ENCODE measurements at places on chromosomes 6 and 20. TPM values are rescaled to one million over a fixed set of nuclear protein-coding genes. Genes with fewer than 3 reads are reported as not detected.

GRCh38 chr6:113857556-113858479, 673 bp downstream of the MARCKS start:
- peak; percentile 49 for DNase-seq

GRCh38 chr6:118895859-118896258, 1.9 kb downstream of the ASF1A start:
- no peak for DNase-seq

DNA sequence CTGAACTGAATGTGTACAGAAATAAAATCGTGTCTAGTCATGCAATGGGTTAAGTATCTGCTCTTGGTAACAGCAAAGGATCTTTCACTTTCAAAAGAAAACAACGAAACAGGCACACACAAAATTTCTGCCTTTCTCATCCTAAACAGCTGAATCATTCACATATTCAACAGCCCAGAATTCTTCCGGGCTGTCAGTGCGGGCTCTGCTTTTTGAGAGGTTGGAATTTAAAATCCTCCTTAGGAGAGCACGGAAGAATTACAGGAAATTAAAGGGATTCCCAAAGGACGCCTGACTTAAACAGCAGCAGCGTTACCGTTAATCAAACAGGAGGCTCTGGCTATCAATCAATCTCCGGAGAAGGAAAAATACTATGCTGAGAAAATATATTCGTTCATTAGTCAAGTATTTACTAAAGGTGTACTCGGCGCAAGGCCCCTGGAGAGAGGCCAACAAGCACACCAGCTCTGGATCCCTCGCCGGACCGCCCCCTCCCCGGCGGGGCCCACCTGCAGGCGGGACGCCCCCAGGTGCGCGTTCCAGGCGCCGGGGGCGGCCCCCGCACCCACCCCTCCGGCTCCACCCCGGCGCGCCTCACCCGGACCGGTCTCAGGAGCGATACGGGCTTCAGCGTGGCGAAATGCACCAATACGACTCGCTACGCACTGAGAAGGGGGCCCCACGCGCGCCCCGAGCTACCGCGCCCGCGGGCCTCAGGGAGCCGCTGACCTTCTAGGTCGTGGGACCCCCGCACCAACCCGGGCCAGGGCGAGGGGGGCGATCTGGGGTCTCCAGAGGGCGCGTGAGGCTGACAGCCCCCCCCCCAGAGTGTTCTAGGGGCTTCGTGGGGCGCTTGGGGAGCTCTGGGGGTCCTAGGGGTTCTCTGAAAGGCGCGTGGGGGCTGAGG, 1.0 kb downstream of the NAPB start:
- no peak for DNase-seq

DNA sequence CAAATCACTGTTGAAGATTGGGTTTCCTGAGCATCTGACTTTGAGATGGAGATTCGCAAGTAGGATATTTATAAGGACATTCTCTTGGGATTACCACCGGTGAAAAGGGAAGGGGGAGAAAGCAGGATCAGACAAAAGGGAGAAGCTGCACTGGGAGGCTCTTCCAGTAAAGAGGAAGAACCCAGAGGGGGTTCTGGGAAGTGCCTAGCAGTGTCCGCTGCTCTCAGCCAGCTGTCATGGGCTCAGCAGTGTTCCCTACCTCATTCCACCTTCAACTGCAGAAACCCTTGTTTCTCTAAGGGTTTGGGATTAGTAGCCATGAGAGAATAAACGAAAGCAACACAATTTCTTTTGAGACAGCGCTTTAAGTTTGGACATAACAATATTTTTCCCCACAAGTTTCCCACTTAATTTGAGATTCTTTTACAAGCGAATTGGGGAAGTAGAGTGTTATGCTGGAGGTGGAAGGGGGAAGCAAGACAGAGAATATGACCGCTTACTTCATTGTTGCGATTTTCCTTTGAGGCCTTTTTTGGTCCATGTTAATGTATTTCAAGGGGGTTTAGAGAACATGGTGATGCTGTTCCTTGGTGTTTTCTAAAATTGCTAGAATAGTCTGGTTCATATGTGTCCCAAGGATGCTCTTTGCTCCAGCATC, 154.5 kb upstream of the SCGN start:
- no peak for DNase-seq

DNA sequence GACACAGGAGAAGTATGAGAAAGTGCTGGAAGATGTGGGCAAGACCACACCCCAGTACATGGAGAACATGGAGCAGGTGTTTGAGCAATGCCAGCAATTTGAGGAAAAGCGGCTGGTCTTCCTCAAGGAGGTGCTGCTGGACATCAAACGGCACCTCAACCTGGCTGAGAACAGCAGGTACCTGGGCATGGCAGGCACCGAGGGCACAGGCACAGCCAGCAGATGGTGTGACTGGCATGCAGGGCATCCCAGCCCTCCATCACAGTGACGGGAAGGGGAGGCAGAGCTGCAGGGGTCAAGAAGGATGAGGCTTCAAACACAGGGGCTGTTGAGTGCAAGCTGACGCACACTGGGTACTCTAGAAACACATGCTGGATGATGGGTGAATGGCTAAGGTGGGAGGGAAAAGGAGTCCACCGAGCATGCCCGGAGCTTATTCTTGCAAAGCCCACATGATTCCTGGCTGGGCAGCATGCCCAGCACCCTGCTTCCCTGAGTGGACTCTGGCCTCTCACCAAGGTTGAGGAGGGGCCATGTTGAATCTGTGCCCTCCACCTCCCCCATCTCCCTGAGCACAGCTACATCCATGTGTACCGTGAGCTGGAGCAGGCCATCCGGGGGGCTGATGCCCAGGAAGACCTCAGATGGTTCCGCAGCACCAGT, 26.3 kb downstream of the SPDEF start:
- DNase-seq, result no peak

- DNase-seq, result no peak
Measured at GRCh38 chr6:37783025-37783855, 36.3 kb upstream of the ZFAND3 start.

- DNase-seq, result no peak
Measured at GRCh38 chr20:10328897-10329255, 105.1 kb downstream of the MKKS start.

GRCh38 chr20:63331741-63332400, 29.3 kb downstream of the CHRNA4 start:
- no peak for DNase-seq

DNA sequence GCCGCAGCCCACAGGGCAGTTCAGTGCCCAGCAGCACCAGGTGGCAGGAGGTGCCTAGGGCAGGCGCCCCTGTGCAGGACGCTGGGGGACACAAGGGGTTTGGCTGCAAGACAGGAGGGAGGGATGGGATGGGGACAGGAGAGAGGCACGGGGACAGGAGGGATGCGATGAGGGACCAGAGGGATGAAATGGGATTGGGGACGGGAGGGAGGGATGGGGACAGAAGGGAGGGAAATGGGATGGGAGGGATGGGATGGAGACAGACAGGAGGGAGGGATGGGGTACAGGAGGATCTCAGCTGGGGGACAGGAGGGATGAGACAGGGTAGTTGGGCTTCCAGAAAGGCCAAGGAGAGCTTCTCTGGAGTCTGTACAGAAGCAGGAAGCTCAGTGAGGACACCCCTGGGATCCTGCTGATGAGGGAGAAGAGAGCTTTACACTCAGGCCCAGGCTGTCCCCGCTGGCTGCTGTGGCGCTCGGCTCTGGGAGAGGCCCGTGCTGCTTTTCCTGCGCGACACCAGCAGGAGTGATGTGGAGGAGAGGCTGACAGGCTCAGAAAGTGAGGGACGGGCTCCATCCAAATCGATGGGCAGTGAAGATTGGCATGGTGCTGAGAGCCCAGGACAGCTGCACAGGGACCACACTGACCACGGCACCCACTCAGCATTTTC, 400.8 kb downstream of the SMOC2 start:
- DNase-seq, result no peak

GRCh38 chr20:51022803-51023616, at the start of gene KCNG1:
KCNG1 (minus strand) TSS chr20:51023107; CDS start chr20:51010338, 12,769 bp downstream.
- DNase-seq, result no peak

DNA sequence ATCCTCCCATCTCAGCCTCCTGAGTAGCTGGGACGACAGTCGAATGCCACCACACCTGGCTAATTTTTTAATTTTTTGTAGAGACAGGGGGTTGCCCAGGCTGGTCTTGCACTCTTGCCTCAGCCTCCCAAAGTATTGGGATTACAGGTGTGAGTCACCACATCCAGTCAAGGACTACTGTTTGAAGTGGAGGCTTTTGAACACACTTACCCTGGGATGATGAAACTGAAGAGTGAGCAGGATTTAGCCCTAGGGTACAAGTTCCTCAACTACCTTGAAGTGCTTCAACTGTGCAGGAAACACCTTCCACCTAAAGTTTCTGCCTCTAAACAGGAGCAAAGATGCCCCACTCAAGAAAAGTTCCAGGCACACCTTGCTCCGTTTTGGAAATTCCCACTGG, 15.7 kb upstream of the PARD6B start:
- DNase-seq, result no peak

DNA sequence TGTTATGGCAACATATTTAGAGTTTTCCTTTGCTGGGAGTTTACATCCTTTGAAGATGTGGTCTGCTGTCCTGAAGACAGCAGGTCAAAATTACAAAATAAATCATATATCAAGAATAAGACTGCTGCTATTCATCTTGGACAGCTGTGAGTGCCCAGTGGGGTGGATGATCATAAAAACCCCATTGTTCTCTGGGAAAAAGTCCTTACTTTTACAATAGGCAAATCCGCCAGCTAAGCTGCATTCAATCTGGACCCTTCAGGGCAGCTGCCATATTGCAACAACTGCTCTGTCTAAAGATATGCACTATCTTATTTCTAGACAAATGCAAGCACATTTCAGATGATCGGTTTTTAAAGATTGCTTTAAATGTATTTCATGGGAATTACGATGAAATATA, 19.4 kb downstream of the CASS4 start:
- DNase-seq, result no peak

- no peak for DNase-seq
Measured at GRCh38 chr20:25514747-25515340, 70.5 kb downstream of the NINL start.

DNA sequence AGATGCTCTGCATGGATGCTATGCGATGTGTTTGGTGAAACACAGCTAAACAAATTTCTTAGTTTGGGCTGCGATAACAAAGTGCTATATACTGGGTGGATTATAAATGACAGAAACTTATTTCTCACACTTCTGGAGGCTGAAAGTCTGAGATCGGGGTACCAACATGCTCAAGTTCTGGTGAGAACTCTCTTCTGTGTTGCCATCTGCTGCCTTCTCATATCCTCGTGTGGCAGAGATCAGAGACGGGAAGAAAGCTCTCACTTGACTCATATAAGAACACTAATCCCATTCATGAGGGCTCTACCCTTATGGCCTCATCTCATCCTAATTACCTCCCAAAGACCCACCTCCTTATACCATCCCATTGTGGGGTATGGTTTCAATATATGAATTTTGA, 162.0 kb upstream of the DTNBP1 start:
- no peak for DNase-seq

DNA sequence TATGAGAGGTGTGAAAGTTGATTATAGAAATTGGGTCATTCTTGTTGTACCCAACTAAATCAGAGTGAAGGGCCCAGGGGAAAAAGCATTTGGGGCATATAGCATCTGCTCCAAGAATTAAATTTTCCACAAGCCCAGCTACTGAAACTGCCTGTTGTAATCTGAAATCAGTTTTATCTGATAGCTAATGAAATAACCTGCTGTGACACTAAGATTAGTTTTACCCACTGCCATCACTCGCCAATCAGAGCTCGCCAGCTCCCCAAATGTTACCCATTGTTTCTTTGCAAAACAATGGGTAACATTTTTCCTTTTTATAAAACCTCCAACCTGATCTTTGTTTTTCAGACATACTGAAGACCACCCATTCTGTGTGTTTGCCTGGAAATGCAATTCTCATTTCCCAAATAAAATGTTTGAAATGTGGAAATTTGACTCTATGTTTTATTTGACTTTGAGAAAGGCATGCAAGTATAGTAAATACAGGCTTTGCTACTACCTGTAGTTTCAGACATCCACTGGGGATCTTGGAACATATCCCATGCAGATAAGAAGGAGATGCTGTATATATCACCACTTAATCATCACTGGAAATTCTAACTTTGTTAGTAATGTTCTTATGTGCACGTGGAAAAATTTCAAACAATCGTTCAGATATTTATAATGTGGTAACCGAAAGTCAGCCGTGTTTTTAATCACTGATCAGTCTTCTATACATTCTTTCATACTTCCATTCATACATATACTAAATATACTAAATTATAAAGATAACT, 6.3 kb upstream of the AHI1 start:
- DNase-seq, result no peak

DNA sequence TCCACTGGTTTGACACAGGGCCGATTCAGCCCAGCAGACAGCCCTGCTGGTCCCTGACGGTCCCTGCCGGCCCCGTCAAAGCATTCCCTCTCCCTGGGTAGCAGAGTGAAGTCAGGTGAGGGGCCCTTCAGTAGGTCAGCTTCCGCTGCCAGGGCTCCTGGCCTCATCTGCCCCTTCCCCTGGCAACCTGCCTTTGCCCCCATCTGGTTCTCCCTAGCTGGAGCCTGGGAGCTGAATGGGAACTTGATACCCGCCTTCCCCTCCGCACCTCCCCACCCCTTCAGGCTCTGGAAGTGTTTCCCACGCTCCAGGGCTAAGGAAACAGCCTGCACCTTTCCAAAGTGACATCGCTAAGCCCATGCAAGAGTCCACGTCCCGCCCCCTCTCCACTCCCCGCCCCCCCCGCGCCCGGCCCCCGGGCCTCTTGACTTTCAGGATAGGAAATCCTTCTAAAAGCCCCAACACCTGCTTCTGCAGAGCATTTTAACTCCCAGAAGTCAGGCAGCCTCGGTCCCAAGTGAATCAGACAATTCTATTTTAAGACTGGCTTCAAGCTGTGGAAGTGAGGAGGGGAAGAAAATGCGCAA, 53.3 kb downstream of the ISM1 start:
- no peak for DNase-seq

DNA sequence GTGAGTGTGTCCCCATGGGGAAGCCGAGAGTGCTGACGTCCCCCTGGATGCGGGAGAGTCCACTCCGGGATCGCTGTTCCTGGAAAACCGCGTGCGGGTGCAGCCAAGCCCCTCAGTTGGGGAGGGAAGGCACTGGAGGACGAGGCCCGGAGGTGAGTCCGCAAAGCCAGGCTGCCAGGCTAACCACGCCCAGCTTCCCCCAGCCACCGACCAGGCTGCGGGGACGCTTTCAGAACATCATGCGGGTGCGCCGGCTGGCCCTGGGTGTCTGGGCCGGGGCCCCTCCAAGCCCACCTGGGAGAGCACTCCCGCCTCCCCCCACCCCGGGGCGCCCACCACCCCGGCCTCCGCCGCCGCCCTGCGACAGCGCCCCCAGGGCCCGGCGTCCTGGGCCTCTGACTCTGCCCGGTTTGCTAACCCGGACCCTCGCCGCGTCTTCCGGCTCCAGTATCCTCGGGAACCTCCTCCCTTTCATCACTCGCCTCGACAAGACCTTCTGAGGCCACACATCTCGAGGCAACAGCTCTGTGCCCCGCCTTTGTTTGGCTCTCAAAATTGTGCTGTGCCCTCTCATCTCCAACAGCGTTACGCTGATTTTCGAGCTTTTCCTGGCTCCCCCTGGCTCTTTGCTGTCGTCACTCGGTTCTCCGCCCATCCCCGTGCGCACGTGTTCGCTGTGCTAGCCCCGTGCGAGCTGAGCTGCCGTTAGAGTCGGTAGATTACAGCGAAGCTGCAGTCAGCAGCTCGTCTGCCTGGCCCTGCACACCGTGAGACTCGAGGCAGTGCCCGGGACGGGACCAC, 47.1 kb upstream of the ENTPD6 start:
- peak; percentile 14 for DNase-seq

The ZSCAN23 gene
- total RNA-seq, result 15.5 TPM

The NKX2-2 gene
- total RNA-seq, result not detected

The NNAT gene
- 31.4 TPM for total RNA-seq

The MPIG6B gene
- 0.32 TPM for total RNA-seq

The LHFPL5 gene
- total RNA-seq, result not detected

The AVP gene
- not detected for total RNA-seq

The MYO6 gene
- total RNA-seq, result 33.2 TPM

Data from urinary bladder (tissue), 4 donors.